ENCODE measurements at places on chromosomes 3 and 15.

DNA sequence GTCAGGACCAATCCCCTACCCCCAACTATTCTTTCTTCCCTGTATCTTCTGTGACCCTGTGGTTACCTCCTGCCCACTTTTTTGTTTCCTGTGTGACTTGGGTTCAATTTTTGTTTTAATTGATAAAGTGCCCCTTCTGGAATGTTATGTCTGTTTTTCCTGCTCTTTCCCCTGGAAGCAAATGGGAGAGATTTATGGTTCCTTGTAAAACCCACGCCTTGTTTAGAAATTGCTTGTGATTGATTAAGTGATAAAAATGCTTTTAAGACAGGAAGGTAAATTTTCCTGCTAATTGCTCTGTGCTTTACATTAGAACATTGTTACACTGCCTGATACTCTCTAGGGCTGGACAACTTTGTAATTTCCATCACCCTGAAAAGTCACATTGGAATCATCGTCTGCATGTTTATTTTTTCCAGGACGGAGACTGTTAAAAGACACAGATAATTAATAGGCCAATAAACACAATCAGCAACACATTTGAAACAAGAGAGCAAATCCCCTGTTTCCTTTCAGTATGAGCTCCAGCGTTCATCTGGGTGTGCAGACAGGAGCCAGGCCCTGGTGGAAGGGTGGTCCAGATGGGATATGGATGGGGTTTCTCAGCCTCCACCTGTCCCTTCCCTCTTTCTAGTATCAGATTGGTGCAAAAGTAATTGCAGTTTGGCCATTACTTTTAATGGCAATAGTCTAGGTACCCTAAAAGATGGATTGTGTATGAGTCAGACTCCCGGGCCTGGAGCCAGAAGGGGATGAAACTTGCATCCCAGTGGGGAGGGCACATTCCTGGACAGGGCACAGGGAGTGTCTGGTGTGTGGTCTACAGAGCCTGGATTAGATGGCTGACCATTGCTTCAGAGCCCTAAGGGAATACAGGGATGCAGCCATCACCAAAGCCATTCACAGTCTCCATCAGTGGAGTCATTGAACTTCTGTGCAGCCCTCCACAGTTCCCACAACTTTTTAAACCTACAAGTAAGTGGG is 58.1 kb upstream of the AGBL1 start:
- no peak for DNase-seq

GRCh38 chr15:84929795-84930603 is 45.5 kb downstream of the SLC28A1 start:
- no peak for DNase-seq

GRCh38 chr3:149536429-149536828 is 61.9 kb downstream of the TM4SF4 start:
- no peak for DNase-seq

- DNase-seq, result no peak
Observed at GRCh38 chr3:176623468-176624150, 573.7 kb downstream of the TBL1XR1 start.

DNA sequence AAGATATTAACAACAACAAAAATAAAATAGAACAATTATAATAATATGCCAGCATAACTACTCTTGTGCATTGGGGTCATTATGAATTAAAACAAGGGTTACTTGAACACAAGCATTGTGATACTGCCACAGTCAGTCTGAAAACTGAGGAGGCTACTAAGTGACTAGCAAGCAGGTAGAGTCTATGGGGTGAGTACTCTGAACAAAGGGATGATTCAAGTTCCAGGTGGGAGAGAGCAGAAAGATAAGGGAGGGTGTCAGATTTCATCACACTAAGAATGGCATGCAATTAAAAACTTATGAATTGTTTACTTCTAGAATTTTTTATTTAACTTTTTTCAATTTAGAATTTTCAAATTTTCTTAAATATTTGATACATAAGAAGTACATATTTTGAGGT is 754.4 kb upstream of the GOLIM4 start:
- DNase-seq, result no peak

DNA sequence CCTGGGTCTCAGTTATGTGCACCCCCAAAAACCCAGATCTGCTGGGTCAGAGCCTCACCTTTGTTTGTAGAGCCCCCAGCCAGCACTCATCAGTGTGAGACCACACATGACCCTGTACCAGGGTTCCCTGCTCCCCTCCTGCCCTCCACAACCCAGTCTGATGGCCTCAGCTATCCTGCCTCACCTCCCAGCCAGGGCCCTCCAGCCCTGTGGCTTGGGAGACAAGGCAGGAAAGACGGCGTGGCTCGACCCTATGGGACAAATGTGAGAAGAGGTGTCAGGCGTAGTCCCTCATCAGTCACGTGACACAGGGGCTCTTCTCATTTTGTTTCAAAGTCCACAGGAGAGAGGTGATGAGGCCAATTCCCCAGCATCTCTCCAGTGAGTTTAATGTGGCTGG is 28.3 kb upstream of the PRR23E start:
- no peak for DNase-seq
